ENCODE measurements at places on chromosomes 3 and 15.

DNA sequence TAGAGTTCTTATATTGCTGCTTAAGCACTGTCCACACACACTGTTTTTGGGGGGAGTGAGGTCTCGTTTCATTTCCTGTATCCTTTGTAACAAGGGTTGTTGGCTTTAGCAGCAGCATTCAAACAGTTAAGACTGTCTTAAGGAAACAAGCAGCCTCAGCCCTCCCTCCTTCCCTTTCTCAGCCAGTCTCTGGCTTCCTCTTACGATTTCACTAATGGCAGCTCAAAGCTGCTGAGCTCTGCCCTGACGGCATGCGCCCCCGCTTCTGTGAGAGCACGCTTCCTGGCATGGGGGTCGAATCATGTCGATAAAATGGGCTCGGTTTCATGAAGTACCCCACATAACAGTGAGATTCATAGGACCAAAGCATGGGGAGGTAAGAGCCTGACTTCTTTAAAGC is 105.0 kb downstream of the KLHL25 start:
- DNase-seq = peak; percentile 52

DNA sequence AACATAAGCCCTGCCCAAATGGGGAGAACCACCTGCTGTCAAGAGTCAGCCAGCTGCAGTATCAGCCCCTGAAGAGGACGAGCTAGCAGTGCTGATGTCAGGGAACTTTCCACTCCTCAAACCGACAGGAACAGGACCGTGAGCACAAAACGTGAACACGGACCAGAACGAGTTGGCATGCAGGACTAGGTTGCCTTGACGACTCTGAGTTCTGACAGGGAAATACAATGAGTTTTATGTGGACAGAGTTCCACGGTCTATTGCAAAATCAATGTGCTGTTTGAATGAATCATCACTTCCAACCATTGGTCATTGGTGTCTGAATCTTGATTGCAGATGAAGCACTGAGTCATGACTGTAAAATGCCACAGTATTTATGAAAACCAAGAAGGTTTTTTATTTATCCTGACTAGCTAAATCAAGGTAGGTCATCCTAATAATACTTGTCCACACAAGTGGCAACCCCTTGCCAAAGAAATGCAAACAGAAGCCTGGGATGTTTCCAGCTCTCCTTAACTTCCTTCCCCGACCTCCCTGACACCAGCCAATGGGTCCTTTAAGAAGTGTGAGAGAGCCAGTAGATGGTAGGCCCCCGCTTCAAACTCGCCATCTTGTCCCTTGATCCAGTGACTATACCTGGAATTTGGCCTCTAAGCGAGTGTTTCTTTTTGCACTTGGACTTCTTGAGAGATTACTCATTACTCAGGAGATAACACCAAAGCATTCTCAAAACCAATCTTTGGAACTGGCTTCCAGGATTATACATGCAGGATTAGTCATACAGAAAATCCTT is 119.6 kb downstream of the ASB7 start:
- DNase-seq = no peak

DNA sequence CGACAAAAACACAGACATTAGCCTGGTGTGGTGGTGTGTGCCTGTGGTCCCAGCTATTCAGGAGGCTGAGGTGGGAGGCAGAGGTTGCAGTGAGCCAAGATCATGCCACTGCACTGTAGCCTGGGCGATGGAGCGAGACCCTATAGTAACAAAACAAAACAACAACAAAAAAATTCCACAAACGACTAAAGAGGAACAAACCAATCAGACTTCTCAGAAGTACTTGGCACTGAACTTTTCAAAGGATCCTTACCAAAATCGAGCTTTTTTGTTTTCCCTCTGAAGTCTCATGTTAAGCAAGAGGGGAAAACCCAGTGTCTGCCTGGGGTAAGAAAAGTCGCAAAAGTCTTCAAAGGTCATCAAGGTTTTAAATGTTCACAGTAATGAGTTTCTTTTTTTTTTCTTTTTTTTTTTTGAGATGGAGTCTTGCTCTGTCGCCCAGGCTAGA is 30.1 kb upstream of the TFRC start:
- no peak for DNase-seq

GRCh38 chr3:45693941-45694521 is 4.8 kb downstream of the SACM1L start:
- no peak for DNase-seq

DNA sequence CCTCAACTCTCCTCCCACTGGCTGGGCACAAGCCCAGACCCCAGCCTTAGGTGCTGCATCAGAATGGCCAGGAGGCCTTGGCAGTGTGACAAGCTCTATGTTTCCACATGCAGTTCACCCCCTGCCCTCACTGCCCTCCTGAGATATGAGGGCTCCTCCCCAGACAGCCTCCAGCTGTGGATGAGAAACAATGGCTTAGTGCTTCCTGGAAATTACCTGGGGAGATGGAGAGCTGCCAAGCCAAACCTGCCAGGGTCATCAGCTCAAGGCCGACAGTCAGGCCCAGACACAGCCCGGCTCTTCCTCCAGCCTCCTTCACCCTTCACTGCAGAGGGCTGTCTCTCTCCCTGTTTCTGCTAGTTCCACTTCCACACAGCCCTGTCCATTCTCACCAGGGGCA is 76.3 kb downstream of the MYLK start:
- DNase-seq = no peak

DNA sequence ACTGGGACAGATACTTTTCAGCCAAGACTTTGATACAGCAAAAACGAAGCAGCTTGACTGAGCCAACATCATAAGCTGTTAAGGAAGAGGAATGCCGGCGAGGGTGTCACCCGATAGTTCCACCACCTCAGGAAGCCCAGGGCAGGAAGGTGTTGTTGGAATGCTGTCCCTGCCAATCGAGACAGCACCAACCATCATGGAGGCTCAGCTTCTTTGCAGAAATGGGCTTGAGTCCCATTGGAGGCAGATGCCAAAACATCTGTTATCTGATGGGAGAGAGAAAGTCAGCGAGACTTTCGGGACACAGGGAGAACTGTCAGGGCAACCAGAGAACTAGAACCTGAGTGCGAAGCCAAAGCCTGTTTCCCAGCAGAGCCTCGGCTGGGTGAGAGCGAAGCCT is 50.7 kb downstream of the CA12 start:
- no peak for DNase-seq

GRCh38 chr3:179151474-179151873 is 3.3 kb downstream of the PIK3CA start:
- DNase-seq = no peak

GRCh38 chr3:172461530-172462138 is 13.4 kb upstream of the GHSR start:
- DNase-seq = no peak

DNA sequence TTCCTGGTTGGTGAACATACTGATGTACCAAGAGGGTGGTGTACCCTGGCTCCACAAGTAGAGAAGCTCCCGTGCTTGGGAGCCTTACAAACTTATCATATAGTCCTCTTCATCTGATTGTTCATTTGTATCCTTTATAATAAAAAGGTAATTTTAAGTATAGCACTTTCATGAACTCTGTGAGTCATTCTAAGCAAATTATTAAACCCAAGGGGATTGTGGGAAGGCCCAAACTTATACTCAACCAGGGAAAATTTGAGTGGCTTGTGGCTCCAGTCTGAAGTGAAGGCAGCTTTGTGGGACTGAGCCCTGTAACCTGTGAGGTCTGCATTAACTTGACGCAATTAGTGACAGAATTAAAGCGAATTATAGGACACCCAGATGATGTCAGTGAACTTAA is 29.0 kb downstream of the TTBK2 start:
- no peak for DNase-seq

DNA sequence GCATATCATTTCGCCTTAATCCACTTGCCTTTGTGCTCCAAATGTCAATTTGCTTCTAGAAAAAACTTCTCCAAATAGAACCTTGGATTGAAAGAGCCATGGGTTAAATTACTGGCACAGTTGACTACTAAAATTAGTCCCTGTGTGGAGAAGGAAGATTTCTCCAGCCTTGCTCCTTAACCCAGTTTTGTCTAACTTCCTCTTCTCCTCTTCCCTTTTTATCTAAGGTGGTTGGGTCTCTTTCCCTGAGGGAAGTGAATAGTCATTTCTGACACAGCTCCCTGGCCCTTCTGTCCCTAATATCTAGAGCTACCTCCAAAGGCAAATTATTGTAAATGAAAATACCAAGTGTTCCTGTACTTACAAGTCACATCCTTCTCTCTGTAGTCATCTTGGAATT is 527.9 kb upstream of the TBL1XR1 start:
- no peak for DNase-seq

GRCh38 chr3:4061195-4061594 is 242.0 kb upstream of the SETMAR start:
- no peak for DNase-seq

DNA sequence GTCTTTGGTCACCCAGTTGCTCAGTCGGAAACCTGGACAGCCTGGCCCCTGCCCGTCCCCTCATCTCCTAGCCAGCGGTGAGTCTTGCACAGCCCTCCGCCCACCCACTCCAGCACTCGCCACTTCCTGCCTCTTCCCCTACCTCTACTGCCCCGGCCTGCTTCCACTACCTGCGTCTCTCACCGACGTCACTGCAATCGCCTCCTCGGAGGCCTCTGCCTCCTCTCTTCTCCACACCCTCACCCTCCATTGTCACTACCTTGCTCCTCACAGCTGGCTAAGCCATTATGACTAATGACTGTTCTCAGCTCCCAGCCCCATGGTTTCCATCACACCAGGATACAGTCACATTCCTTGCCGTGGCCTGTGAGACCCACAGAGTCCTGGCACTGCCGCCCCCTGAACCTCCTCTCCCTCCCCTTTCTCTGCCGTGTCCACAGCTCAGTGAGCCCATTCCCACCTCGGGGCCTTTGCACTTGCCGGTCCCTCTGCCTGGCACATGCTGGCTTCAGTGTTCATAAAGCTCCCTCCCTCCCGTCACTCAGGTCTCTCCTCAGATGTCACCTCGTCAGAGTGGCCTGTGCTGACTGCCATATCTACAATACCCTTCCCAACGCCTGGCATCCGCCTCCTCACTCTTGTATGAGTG is 104.8 kb downstream of the FBLN2 start:
- DNase-seq = no peak

- no peak for DNase-seq
Measured at GRCh38 chr3:48930590-48930989, 11.9 kb downstream of the ARIH2 start.

DNA sequence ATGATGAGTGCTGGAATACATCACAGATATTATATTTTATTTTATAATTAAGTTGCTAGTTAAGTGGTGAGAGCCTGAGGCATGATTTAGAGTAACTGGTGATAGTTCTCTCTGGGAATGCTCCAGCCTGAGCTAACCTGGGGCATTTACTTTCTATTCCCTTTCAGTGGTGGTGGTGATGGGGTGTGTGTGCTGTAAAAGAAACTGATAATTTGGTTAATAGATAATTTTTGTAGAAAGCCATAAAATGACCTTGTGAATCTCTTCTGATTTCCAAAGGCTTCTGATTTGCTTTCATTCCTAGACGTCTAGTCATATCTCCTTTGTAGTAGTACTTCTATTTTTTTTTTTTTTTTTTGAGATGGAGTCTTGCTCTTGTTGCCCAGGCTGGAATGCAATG is 46.8 kb upstream of the DPPA4 start:
- no peak for DNase-seq

- DNase-seq = no peak
Measured at GRCh38 chr3:12415014-12415680, 69.1 kb upstream of the TSEN2 start.

DNA sequence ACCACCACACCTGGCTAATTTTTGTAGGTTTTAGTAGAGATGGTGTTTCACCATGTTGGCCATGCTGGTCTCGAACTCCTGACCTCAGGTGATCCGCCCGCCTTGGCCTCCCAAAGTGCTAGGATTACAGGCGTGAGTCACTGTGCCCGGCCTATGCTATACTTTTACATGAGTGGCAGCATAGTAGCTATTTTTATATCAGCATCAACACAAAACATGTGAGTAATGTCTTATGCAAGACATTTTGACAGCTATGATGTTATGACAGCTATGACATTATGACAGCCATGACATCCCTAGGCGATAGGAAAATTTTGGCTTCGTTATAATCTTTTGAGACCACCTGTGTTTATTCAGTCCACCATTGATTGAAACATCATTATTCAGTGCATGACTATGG is 4.1 kb upstream of the NAALADL2 start:
- DNase-seq = no peak

DNA sequence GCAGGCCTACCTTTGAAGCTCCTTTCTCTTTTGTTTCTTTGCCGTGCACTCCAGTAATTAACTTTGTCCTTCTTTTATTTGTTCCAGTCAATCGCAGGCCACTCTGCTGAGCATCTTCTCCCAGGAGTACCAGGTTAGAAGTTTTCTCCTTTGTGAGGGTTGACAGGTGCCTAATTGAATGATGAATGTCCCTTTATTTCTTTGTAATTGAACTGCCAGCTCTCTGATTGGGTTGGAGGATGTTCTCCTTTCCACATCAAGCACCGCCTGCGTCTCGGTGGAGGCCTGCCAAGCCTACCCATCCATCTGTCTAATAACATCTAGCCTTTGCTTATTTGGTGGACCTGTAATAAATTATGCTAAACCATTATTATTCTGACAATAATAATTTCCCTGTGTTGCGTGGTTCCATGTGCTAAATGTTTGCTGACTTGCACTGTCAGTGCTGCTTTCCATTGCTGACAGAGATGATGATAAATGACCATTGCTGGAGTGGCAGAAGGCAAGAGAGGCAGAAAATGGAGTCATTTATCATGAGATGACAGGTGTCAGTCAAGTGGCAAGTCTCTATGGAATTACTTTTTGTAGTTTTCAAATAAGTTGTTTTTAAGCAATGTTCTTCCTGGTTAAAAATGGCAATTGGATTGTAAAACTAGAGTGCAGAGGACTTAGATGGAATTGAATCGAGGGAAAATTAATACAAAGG is 64.9 kb downstream of the CDIN1 start:
- no peak for DNase-seq

DNA sequence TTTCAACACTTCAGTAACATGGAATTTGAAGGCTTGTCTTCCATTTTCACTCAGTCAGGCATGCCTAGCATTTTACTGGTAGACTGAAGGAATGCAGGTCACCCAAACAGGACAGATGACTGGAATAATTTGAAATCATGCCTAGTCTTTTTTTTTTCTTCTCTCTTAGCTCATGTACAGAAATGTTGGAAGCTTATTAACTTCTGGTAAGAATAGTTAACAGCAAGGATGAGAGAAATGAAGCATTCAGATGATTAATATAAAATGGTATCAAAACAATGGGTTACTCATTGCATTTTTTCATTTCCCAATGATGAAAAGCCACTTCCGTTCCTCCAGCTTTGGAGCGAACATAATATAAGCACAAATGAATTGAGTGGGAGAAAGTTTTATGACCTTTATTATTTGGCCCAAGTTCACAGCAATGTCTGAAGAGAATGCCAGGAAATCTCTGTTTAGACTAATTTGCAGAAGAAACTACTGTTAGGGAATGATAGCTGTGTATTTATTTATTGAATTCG is 431.6 kb upstream of the RASGRP1 start:
- DNase-seq = no peak

Measured in activated CD4-positive, alpha-beta T cell treated with anti-CD3 and anti-CD28 coated beads, Interleukin-2, amount 50 U/mL, for 4 hours (primary cell).